ENCODE measurements at places on chromosomes 4 and X.

GRCh38 chrX:132561483-132561882, 72.6 kb upstream of the MBNL3 start:
- no peak for DNase-seq

DNA sequence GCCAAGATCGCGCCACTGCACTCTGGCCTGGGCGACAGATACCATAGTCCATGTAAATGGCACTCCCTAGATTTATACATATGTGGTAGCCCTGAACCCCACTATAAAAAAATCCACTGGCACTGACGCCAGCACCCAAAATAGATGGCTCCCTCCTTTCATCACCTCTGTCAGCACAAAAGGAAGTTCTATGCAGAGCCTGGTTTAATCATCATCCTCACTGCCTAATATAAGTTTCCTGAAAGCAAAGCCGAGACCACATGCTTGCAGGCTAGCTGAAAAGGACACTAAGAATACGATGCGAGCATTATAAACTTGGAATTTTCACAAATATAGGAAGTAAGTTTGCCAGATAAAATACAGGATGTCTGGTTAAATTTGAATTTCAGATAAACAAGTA, 27.5 kb upstream of the DOCK11 start:
- DNase-seq, result no peak

DNA sequence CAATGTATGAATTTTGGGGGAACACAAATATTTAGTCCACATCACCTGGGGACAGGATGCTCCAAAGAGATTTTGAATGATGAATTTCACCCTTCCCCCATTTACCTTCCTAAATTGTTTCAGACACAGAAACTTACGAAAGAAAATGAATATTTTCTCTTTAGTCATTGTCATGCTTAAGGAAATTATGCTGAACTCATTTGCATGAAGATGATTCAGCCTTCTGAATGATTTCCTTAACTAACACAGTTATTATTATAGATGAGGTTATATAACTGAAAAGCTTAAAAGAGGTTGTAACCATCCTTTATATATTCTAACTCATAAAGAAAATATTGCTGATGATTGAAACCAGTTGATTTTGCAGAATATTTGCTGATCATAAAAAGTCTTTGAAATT, 61.1 kb downstream of the KCNIP4 start:
- DNase-seq, result no peak

GRCh38 chr4:14131335-14131734, 503.8 kb upstream of the BOD1L1 start:
- DNase-seq, result no peak

DNA sequence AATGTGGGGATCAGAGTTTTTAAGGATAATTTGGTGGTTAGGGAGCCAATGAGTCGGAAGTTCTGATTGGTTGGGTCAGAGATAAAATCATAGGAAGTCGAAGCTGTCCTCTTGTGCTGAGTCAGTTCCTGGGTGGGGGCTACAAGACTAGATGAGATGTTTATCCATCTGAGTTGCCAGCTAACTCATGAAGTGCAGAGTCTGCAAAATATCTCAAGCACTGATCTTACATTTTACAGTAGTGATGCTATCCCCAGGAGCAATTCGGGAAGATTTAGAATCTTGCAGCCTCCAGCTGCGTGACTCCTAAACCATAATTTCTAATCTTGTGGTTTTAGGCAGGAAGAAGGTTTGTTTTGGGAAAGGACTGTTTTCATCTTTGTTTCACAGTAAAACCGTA, 565.8 kb upstream of the SPANXN1 start:
- DNase-seq, result peak; percentile 1

DNA sequence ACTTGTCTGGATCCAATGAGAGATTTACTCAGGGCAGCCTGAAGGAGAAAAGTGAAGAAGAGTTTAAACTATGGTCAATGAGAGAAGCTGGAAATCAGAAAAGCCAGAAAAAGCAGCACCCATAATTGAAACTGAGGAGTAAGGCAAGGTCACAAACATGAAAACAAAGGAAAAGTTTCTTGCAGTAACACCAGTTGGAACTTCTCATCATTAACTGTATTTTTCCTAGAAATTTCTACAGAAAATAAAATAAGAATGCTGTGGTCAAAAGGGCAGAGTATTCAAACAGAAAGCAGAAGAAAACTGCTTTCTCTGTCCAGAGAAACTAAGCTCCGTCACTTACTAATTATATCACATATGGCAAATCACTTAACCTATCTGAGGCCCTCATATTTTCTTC, 102.2 kb downstream of the OR13H1 start:
- DNase-seq, result no peak

- DNase-seq, result no peak
These were observed 66.4 kb upstream of the GPR174 start for GRCh38 chrX:79078114-79078513.

DNA sequence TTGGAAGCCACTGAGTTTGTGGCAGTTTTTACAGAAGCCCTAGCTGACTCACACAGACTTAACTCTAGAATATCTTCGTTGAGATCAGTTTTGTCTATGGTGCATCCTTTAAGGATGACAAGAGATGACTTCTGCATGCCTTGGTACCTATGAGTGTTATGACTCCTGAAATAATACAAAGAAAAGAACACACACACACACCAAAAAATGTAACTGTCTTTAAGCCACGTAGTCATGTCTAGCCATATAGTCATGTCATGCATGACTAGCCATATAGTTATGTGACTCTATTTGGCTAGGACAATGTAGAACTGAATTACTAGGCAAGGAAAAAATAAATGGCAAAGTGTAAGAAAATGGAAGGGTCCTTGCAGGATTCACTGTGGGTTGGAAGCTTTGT, 447.8 kb downstream of the NLGN4X start:
- DNase-seq, result no peak

DNA sequence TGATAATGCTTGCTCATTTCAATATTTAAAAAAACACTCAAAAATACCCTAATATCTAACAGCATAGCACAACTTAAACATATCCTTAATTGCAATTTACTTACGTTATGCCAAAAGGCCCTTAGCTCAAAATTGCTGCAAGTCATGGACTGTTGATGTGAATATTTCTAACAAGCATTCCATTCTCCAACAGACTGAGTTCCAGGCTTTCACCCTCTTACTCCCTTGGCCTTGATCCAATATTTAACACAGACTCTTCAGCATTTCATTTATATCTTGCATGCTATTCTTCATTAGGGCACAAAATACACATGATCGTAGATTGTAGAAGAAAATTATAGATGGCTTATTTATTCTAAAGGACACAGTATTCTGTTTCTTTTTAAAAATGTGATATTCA, 96.5 kb downstream of the RNF150 start:
- no peak for DNase-seq

DNA sequence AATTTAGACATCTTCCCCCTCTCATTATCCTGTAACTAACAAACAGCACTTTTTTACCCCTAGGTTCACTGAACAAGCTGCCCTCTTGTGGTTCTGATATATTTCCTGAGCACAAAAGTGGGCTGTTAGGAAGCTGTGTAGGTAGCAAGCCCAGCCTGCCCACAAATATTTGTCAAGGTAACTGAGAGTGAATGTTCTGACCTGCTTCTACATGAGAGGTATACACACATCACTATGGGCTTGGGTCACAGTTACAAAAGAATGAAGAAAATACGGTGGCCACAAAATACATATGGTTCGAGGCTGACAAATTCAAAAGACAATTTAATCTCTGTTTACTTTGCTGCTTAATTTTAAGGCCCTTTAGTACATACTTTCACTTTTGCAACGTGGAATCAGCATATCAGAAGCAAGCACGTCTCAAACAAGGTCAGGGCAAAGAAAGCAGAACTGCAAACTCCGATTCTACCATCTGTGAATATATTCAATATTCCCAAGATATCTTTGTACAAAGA, 78.7 kb downstream of the RBM47 start:
- DNase-seq, result no peak

GRCh38 chr4:16253127-16253960, 27.1 kb upstream of the TAPT1 start:
- peak; percentile 73 for DNase-seq

DNA sequence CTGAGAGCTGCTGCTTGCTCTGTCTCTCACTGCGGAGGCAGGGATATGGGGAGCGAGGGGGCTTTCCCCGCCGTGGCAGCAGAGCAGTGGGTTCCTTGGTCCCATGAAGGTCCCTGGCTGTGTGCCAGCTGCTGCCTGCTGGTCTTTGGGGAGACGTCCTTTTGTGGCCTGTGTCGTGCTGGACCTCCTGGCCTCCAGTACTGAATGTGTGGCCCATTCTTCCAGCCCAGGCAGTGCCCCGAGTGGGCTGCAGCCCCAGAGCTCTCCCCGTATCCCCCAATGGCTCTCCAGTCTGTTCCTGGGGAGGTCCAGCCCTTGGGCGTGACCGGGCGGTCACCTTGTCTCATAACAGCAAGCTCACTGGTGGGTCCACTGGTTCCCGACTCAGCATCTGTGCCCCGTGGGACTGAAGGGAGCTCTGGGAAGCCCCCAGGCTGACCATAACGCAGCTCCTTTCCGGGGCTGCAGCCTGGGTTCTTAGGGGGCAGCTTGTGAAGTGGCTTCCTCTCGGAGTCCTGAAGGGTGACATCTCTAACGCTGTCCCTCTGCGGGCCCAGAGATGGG, 115.6 kb downstream of the SMIM20 start:
- DNase-seq, result no peak

DNA sequence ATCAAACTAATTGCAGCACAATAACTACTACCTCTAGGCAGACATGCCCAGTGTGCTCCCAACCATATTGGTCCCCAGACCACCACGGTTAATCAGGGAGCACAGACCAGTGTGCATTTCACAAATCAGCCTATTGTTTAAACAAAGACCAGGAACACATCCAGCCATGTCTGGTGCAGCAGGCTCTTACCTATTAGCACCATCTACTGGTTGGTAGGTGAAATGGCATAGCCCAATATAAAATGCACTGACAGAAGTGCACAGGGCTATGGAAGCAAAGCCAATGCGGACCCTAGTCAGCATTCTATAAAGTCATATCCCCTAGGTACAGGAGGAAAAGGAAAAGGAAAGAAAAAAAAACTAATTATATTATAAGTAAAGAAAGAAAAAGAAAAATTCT, 15.5 kb upstream of the CYLC1 start:
- no peak for DNase-seq

DNA sequence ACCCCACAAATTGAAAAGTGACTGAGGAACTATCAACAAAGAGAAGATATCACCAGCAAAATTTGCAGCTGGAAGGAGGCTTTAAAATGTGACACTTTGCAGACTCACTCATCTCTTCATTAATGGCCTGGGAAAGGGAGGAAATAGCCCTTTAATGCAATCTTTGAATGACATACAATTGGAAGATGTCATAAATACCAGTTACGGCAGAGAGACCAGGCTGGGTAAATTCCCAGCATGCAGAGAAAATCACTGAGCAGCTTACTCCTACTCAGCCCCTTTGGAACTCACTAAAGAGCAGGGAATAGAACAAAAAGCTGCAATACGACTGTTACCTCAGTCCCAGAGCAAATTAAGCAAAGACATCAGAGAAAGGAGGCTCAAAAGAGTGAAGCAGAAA, 238.9 kb downstream of the HS3ST1 start:
- no peak for DNase-seq

DNA sequence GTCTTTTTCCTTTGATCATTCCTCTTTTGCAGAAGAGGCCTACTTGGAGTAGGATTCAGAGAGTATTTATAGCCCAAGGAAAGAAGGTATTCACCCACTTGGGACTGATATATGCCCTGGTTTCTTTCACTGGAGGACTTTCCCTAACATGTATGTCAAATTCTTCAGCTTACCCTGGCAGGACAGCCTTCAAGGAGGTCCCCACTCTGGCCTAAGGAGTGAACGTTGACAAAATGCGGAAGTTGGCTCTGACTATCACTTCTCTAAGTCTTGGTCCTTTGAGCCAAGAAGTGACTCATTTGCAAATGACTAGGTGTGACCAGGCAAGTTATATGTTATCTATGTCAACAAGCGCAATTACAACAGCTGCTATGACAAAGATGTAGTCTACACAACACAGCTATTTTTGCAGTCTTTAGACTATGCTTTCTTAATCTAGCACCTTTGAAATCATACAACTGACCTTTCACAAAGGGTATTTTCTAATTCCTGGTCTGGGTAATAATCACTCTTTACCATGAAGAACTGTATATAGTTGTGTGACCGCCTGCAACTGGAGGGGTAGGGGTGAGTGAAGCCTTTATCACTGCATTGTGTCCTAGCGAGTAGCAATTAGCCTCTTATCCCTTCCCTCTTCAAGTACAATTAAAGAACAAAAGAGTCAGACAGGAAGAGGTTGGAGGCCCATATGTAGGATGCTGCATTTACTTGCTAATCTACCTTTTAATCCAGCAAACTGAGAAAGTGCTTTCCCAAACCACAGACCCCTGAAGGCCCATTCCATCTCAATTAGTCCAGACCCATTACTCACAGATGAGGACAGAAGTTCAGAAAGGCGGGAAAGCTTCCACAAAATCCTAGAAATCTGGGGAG, 50.1 kb downstream of the RASGEF1B start:
- DNase-seq, result no peak

DNA sequence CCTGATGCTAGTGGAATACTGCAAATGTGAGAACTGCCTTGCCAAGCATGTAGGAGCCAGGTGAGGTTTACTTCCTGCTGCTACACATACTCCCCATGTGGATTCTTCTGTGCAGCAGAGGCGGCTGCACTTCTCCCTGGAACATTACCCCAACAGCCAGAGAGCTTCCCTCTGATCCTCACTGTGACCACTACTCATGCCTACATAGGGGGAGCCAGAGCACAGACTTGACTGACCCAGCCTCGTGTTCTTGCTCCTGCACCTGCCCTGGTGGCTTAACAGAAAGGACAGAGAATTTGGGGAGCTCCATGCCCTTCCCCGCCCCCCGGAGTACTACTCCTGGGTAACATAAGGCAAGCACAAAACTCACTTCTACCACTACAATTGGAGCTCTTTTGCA, 38.4 kb downstream of the UGT2A2 start:
- no peak for DNase-seq

GRCh38 chrX:15903186-15903681, 48.6 kb upstream of the AP1S2 start:
- DNase-seq, result no peak

DNA sequence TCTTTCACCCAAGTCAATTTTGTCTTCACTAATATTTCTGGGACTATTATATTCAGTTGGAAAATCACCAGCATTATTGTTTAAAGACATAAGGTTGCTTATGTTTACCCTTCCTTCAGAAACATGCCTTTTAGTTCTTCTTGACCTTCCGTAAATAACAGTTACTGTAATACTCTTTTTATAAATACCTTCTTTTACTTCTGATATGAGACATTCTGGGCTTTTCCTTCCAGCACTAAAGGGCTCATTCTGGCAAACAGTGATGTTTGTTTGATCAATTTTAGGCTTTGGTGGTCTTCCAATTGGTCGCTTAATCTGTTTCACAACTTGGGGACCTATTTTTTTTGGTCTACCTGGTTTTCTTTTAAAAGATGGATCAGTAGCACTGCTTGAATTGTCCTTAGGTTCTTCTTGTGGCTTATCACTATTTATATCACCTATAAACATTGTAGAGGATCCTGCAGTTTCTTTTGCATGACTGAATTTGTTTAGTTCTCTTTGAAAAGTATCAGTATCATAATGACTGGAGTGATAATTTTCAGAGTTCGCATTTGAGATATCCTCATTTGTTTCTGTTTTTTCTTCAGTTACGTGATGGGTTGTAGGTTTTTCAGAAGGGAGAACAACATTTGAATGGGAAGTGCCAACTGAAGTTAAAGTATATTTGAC, 64.8 kb downstream of the NCAPG start:
- no peak for DNase-seq

- no peak for DNase-seq
These were observed 19.9 kb downstream of the AR start for GRCh38 chrX:67563469-67564448.

GRCh38 chr4:19684084-19684483, 567.6 kb upstream of the SLIT2 start:
- peak; percentile 35 for DNase-seq
